ENCODE measurements at places on chromosomes 13 and 19.

GRCh38 chr13:66994097-66994496, 236.0 kb downstream of the PCDH9 start:
- peak; percentile 72 for DNase-seq

GRCh38 chr13:43238341-43239083, 215.1 kb downstream of the DNAJC15 start:
- no peak for DNase-seq

DNA sequence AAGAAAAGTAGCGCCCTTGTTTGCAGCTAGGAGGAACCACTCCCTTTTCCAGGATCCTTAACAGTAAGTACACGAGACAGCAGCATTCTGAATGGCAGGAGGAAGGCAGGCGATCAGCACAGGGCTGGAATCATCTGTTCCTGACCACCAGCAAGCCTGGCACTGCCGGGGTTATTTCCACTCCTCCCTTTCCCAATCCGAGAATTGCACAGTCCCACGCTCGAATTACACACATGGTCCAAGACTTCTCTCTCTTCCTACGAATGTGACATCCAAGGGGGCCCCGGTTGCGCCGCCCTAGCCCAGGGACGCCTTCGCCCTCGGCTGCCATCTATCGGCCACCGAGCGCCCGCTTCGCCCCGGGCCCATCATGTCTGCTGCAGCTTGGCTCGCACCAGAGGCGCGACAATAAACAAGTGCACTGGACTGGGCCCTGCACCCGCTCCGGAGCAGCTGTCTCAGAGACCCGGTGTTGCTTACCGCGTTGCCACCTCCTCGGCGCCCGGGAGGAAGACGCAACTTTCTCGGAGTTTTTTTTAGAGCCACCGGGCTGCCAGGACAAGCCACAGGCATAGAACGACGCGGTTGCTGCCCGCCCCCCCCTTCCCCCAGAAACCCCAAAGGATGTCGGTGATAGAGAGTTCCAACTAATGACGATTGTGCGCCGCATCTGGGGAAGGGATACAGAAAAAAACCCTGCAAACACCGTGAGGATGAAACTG, at the start of gene SLITRK5:
Gene SLITRK5 (plus strand): TSS at position 341 of the 722 bp plus-strand sequence. CDS start 4,018 bp downstream, outside the sequence.
- DNase-seq = peak; percentile 60

- DNase-seq = peak; percentile 30
Measured at GRCh38 chr13:71867131-71867814, at the start of gene DACH1. TSS of gene DACH1 (minus strand) at chr13:71867204.

- peak; percentile 72 for DNase-seq
Measured at GRCh38 chr19:3573162-3573857, 566 bp downstream of the HMG20B start.

DNA sequence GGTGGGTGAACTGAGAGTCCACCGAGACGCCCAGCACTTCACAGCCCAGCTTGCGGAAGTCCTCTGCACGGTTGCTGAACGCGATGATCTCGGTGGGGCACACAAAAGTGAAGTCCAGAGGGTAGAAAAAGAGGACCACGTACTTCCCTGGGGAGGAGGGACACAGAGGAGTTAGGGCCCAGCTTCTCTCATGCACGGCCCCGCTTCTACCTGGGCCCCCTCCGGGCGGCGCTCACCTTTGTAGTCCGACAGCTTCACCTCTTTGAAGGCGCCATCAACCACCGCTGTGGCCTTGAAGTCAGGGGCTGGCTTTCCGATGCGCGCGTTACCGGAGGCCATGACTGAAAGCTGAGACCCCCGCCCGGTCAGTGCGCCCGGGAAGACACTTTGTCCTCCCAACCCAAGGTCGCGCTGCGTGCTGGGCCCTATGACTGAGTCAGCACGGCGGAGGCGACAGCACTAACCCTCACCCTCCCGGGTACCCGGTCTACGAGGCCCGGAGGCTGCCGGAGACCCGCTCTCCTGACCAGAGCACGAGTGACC, 606 bp downstream of the PRDX2 start:
- DNase-seq = peak; percentile 55

DNA sequence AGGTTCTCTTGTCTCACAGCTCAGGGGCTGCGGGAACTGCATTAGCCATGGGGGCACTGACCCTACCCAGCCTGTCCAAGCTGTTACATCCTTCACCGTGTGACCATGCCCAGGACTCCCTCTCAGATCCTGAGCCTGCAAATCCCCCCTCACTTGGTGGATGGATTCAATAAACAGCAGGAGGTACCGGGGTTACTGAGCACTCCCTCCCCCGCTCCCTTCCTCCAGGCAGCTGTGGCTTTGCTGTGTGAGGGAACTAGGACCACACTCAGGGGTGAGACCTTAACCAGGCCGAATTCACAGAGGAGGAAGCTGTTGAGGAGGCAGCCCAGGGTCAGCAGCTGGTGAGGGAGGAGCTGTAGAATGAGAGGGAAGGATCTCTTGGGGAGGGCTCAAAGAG, 27.0 kb upstream of the CEACAM1 start:
- DNase-seq = no peak

DNA sequence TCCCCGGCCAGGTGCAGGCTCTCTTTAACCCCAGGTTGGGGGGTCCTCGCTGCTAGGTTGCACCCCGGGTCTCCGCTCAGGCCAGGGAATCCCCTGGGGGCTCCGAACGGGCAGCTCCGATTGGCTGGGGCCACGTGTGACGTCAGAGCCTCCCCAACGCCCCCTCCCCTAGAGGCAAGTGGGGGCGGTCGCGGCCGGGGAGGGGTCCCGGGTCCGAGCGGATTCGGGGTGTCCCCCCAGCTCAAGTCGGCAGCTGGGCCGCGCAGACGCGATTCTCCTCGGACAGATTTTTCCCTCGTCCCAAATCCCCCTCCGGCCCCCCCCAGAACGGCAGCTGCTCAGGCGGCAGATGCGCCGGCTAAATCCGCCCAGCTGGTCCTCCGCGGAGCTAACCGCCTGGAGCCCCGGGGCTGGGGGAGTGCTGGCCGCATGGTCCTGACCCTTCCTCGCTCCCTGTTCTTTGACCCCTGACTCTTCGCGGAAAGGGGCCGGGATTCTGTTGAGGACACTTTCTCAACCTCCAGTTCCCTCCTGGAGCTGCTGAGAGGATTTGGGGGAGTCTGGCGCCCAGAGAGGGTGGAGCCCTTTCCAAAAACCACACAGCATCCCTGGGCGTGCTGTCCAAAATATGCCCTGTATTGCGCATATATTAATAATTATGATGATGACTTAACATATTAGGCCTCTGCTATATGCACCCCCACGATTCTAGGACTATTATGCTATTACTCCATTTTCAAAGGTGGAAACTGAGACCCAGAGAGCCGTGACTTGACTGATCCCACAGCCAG, 25.4 kb upstream of the SEMA6B start:
- no peak for DNase-seq

DNA sequence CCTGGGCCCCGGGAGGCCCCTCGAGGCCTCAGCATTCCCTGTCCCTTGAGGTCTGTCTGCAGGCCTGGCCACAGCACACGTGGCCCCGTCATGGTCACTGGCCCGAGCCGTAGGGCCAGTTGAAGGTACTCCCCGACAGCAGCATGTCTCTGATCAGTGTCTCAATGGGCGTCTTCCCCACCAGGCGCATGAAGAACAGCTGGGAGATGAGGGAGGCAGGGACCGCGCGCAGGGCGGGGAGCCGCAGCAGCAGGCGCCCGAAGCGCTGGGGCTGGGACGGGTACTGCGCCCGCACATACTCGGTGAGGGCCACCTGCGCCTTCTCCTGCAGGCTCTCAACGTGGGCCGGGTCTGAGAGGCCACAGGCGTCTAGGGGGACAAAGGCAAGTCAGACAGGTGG, 6.2 kb downstream of the OCEL1 start:
- DNase-seq = no peak

GRCh38 chr13:50282016-50282415, 266.8 kb downstream of the KCNRG start:
- no peak for DNase-seq

DNA sequence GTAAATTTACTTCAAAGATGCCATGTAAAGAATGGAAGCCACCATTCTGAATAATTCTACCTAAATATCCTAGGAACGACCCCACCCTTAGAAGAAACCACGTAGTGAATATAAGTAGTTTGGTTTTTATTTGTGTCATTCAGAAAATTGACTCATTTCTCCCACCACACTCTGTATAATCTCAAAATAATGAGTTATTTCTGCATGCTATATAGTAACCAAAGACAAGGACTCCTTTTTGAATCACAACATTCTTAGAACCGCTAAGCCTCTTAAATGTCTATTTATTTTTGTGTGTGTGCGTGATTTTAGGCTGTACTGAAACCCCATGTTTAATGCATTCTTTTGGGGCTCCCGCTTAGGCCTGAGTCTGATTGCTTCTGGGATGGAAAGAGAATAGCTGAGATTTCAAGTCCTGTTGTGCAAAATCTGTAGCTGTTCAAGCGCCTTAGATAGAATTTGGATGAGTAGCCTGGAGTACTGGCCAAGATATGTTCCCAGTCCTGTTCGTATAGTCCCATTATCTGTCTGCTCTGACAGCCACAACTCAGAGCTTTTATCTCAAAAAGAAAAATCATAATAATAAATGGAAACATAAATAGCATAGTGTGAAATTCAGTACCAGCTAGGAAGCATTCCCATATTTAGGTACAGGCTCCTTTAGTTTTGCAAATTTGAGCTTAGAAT, 532.4 kb upstream of the NBEA start:
- no peak for DNase-seq

GRCh38 chr13:62294244-62294643, 878.6 kb upstream of the PCDH20 start:
- no peak for DNase-seq

DNA sequence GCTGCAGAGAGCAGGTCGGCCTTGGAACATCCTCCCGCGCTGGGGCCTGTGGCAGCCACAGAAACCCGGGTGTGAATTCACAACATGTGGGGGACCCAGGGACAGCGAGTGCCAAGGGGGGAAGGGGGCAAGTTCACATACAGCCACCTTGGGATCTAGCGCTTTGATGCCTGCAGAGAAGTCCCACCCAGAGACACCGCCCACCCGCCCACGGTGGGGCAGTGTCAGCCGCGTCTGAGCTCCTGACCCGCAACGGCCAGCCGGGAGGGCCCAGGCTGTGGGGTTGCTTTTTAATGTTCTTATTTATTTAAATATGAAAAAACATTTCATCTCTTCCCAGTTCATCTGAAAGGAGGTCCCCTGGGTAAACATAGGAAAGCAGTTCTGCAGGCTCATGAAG, 12.9 kb downstream of the MYDGF start:
- no peak for DNase-seq

DNA sequence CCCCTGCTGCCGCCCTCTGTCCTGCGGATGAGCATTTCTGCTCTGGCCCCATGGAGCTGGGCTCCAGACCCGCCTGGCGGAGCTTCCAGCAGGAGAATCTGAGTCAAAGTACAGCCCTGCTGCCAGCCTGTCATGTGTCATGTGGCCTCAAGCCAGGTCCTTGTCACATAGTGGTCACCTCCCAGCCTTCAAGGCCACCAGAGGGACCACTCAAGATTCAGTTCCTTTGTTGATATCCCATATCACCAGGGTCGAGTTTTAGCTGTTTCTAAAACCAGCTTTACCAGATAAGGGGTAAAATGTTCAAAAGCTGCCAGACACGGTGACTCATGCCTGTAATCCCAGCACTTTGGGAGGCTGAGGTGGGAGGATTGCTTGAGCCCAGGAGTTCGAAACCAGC, 13.4 kb downstream of the THOP1 start:
- DNase-seq = peak; percentile 44

- no peak for DNase-seq
Measured at GRCh38 chr13:78712831-78713230, 53.9 kb upstream of the OBI1 start.

GRCh38 chr19:45816236-45817009, 1.3 kb upstream of the RSPH6A start:
- DNase-seq = no peak

GRCh38 chr13:92224052-92224821, 825.8 kb downstream of the GPC5 start:
- DNase-seq = no peak

GRCh38 chr19:2820112-2820702, 539 bp downstream of the ZNF554 start:
- DNase-seq = peak; percentile 45

DNA sequence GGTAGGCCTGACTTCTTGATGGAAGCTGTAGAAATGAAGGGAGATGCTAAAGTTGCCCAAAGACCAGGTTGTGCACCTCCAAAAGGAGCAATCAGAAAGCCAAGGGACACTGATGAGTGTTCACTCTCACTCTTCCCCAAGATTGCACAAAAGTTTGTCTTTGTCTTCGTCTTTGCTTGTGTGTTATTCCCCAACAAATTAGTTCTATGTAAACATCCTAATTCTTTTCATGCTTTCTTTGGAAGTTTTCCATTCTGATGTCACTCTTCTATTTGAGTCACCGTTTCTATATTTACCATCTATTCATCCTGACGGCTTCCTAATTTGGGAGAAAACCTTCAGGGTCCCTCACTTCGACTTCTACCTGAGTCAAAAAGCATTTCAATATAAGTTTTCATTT, 3.7 kb upstream of the TMEM272 start:
- no peak for DNase-seq

DNA sequence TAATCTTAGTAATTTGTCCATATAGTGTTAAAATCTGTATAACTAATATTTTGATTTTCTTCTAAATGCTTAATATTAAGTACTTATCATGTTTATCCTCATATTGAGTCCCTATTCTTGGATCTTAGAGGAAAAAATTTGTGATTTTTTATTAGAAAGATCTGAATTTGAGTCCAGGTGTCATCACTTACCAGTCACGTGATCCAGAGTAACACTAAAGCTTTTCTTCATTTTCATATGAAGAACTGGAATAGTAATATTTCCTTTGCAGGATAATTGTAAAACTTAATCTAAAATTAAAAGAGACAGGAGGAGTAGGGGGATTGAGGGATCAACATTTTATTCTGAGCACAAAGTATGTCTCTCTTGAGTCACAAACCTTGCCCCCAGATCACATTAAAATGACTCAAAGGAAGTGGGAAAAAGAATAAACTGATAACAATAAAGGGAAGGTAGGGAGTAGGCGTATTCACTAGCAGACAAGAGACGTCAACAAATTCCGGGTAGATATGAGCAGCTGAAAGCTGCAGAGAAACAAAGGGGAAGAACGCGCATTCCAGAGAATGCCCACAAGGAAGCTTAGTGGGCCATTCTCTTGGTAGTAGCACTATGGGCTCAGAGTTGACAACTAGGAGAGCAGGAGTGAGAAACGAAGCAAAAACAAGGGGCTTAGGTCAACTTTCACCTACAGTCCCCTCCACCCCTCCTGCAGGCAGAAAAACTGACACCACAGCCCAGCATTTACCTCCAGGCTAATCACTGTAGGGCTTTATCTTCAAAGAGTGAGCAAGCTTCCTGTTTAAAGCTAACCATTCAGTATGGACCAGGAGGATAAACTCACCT, 123.1 kb downstream of the SPRY2 start:
- DNase-seq = no peak

- no peak for DNase-seq
Measured at GRCh38 chr19:12745166-12745897, 6.3 kb upstream of the BEST2 start.

- peak; percentile 27 for DNase-seq
Measured at GRCh38 chr13:21060338-21061028, 903 bp downstream of the LATS2 start.

- no peak for DNase-seq
Measured at GRCh38 chr19:32624410-32624809, 43.4 kb downstream of the PDCD5 start.

GRCh38 chr19:17577457-17578097, 22.1 kb downstream of the COLGALT1 start:
- no peak for DNase-seq

- no peak for DNase-seq
Measured at GRCh38 chr13:40345654-40346372, 320.6 kb downstream of the FOXO1 start.

Measured in pancreas (tissue), 10 donors.